ENCODE measurements at places on chromosomes 5 and 9. TPM values are rescaled to one million over a fixed set of nuclear protein-coding genes. Genes with fewer than 3 reads are reported as not detected.

The SLC4A9 gene
- total RNA-seq, result not detected

The SH3PXD2B gene
- 32.3 TPM for total RNA-seq

The XRCC4 gene
- total RNA-seq, result 16.1 TPM

The DNAH5 gene
- total RNA-seq, result 0.63 TPM

The SLC6A7 gene
- total RNA-seq, result not detected

Measured in SJSA1 (cell line).